ENCODE measurements at places on chromosomes 11 and 22.

DNA sequence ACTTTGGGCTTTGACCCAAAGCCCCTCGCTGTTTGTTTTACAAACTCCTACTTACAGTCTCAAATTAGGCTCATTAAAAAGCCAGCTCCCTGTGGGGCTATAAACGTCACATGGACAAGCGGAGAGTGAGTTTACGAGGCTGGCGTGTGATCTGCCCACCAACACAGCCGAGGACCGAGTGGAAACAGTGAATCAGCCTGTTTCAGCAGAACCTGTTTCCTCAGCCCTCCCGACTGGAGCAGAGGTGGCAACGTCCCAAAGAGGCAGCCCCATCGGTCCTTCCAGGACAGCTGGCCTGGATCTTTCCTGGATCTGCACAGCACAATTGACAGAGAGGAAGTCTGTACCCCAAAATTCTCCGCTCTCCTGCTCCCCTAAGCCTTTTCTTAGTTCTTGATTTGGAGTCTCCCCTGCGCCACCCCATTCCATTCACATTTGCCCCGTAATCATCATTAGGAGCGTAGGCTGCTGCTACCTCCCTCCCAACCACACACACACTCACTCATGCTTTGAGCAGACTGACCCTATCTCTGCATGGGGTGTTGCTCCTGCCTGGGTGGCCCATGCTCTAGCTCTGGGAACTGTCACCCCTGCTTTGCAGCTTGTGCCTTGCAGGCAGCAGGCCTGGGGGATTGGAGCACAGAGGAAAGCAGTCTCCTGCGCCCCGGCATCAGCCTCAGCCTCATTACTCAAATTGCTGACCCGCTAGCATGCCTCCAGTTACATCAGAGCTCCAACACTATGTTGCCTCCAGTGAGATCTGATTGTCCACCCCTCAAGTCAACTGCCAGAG lies 117.8 kb downstream of the NAT10 start:
- DNase-seq: no peak

DNA sequence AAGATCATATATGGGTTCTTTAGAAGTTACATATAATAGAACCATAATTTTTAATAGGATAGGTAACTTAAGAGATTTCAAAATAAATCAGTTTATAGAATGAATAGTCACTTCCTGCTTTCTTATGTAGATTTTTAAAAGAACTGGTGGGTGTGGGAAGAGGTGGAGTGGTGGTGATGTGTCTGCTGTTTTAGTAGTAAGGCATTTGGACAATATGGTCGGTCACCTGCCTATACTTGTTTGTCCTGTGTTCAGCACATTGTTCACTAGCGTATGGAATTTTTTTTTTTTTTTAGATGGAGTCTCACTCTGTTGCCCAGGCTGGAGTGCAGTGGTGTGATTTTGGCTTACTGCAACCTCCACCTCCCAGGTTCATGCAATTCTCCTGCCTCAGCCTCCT lies 39.3 kb downstream of the CCDC81 start:
- no peak for DNase-seq

DNA sequence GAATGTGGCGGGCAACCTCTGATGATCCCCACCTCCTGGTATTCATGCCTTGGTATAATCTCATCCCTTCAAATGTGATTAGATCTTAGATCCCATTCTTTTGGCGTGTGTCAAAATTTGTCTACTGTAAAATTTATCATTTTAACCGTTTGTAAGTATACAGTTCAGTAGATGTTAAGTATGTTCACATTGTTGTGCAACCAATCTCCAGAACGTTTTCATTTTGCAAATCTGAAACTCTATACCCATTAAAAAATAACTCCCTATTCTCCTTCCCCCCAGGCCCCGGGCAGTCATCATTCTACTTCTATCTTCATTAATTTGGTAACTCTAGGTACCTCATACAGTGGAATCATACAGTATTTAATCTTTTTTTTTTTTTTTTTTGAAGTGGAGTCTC lies 159.0 kb downstream of the LDLRAD3 start:
- no peak for DNase-seq

GRCh38 chr22:19666673-19667593 lies 47.4 kb upstream of the SEPTIN5 start:
- no peak for DNase-seq

DNA sequence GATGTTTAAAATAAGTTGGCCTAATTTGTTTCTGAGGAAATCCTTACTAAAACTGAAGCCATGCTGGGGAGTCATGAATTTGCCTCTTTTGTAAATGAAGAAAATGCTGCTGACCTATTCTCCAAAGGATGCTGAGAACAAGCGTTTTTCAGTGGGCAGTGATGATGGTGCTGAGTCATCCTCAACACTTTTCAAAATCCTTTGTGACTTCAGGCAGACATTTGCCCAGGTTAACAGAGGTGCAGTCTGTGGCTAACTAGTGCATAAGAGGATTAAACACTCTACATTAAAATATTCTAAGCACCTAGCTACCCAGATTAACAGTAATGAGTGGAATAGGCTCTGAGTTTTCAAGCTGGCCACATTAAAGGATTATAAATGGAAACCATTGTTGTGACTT lies 509.0 kb downstream of the DLG2 start:
- DNase-seq: no peak

DNA sequence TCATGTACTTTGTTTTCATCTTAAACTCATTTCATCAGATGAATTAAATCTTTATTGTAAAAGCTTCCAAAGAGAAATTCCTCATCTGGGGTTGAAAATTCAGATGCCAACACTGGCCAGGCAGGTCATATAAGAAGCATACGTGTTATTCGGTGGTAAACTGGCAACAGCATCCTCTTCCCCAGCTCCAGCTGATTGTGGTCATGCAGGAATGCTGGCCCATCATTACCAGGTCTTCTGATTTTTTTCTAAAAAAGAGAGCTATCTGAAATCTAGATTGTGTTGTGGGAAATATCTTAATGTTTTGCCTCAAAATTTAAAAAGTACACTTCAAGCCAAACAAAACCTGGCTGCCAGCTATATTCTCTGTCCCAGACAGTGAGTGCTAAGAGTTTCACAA lies 53.6 kb downstream of the ARFGAP2 start:
- no peak for DNase-seq

DNA sequence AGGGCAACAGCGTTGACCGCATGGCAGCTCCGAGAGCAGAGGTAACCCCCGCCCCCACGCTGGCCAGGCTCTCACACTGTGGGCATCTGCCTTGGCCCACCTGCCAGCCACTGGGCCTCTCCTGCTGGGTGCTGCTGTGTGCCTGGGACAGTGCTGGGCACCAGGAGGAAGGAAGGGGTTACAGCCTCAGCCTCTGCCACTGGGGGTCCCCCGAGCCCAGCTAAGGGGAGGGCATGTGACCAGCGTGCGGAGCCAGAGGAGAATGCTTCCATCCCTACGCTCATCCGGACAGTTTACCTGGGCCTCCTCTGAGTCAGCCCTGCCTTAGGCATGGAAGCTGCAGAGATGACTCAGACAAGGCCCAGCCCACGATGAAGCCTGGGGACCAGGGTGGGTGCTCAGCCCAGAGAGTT lies 10.9 kb downstream of the NCF4 start:
- DNase-seq: no peak

- DNase-seq: no peak
Measured at GRCh38 chr11:130347261-130347660, 32.5 kb upstream of the ZBTB44 start.

- DNase-seq: peak; percentile 60
Measured at GRCh38 chr22:50583294-50583861, 729 bp upstream of the CHKB start.

DNA sequence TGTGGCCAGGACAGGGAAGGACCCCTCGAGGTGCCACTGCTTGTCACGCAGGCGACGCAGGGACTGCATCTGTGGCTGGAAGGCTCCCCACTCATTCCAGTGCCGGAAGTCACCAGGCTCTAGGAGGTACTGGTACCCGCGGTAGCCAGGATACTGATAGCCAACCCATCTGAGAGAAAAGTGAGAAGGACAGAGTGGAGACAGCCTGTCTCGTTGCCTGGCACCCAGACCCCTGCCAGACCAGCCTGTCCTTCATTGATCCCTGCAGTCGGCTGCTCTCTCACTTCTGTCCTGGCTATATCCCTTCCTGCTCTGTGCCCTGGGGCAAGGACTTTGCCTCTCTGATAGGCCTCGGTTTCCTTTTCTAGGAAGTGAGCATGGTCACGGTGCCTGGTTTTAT lies 9.6 kb upstream of the TPST2 start:
- DNase-seq: peak; percentile 62

GRCh38 chr11:24805671-24806070 lies 308.8 kb downstream of the LUZP2 start:
- DNase-seq: no peak

DNA sequence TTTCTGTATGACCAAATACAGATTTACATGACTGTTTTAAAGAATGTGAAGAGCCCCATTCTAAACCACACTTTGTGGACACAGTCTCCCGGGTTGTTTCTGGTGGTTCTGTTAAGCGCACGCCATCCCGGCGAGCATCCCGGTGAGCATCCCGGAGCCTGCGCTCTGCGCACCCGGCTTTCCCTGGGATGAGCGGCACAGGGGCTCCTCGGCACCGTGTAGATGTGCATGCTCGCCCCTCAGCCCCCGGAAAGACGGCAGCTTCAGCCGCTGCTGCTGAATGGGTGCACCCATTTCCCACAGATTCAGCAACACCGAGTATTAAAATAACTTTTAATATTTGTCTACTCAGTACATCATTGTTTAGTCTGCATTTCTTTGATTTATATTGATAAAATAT lies 36.0 kb downstream of the GLB1L2 start:
- peak; percentile 66 for DNase-seq

DNA sequence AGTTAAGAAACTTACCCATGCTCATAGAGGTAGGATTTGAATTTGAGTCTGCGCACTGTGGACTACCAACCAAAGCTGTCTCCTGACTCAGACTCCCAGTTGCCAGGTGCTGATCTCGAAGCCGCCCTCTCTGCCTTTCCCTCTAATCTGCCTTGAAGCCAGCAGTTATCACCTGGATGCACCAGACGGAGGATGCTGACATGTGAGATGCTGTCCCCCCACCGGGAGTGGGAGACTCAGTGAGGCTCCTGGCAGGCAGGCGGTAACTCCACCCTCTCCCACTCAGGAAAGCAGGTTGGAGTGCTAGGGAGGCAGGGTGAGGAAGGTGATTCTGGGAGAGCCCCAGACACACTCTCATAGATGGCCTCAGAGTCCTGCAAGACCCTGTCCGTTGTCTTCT lies 40.4 kb downstream of the KIAA1671 start:
- DNase-seq: no peak

- DNase-seq: no peak
Measured at GRCh38 chr22:27175974-27176373, 518.6 kb downstream of the MIAT start.

DNA sequence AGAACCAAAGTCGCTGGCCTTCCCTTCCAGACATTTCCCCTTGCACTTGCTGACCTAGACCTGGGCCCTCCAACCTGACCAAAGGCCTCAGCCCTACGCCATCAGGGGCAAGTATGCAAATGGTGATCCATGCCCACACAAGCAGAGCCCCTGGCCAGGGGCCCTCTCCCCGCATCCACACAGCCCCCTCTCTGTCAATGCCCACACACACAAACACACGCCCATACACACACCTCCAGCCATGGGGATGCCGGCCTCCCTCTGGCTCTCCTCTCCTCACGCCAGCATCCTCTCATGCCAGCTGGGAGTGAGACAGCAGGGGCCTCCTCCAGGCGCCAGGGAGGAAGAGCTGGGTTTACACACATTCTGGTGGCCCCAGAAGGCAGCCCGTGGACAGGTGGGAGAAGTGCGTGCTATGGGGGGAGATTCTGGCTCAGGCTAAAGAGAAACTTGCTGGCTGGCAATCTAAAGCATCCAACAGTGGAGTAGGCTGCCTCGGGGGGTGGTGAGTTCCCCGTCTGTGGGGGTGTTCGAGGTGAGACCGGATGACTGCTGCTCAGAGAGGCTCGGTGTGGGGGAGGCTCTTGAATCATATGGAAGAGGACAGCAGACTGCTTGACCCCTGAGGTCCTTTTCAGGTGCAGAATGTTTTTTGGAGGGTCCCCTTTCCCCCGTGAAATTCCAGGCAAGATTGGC lies 4.8 kb downstream of the NRXN2 start:
- DNase-seq: peak; percentile 70

- no peak for DNase-seq
Measured at GRCh38 chr11:112822478-112823274, 138.5 kb upstream of the NCAM1 start.

GRCh38 chr11:113351480-113351879 lies 36.1 kb upstream of the ANKK1 start:
- no peak for DNase-seq

GRCh38 chr11:70467201-70468085 lies 69.1 kb downstream of the CTTN start:
- peak; percentile 69 for DNase-seq

GRCh38 chr11:11894486-11894885 lies 52.7 kb downstream of the USP47 start:
- DNase-seq: no peak

- DNase-seq: no peak
Measured at GRCh38 chr11:11446967-11447366, 93.9 kb upstream of the CSNK2A3 start.

DNA sequence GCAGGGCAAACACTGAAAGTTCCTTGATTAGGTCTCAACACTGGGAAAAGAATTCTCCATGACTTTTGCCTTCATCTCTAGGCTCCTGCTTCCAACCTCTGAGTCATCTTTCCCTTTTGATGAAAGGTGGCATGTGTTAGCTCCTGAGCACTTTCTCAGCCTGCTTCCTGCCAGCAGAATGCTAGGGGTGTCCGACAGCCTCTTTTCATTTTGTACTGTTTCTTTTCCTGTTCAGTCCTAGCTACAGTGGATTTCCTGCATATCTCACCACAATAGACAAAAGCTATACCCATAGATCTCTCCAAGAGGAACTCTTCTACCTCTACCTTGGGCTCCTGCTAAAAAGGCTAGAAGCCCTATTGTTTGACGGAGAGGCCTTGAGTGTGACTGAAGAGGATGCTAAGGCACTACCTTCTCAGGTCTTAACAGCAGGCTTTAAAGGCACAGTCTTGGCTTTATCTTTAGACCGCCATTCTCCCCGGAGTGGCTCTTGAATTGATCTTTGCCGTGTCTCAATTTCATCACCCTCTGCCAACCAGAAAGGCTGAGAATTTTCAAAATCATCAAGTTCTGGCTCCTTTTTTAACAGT lies 145.5 kb downstream of the RBFOX2 start:
- DNase-seq: no peak

DNA sequence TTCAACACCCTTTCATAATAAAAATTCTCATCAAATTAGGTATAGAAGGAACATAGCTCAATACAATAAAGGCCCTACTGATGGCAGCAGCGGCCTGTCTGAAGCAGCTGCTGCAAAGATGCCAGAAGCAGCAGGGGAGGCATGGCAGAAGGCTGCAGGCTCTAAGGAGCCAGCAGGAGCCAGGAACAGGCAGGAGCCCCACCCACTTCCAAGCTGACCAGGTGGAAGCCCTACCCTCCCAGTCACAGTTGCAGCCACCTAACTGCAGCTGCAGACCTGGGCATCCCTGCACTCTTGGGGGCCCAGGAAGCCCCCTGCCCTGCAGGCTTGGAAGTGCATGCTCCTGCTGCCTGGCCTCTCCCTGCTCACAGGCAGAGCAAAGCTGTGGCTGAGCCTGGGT lies 18.2 kb upstream of the OR6A2 start:
- DNase-seq: no peak

DNA sequence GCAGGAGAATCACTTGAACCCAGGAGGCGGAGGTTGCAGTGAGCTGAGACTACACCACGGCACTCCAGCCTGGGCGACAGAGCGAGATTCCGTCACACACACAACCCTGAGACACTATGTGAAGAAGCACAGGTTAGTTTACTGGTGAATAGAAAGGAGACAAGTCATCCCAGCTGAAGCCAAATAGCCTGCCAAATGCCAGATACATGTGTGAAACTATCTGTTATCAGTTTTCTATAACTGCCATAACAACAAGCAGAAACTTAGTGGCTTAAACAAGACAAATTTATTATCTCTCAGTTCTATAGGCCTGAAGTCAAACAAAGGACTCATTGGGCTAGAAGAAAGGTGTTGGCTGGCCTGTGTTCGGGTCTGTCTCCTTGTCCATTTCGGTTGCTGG lies 88.0 kb upstream of the CHRM4 start:
- no peak for DNase-seq
